ENCODE measurements at places on chromosomes 13 and 19.

DNA sequence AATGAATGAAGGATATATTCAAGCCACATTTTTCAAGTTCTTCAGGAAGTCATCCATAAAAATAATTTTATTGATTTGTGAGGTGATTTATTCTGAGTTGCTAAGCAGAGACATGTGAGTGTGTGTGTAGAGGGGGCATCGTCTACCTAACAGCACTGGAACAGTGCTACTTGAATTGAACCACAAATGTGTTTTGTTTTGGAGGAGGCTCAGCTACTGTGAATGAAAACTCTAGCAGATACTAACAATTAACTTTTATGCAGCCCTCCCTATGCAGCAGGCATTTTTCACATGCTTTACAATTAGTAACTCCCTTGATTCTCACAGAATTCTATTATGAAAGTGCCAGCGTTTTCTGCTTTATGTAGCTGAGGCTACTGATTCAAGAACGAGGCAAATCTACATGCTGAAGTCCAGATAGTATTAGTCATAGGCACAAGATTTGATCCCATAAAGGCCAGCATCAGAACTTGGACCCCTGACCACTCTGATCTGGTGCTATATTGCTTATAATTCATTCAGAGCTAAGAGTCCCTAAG, 103.7 kb downstream of the MYO16 start:
- no peak for DNase-seq

- DNase-seq, result no peak
Observed at GRCh38 chr13:51549050-51549449, 35.2 kb upstream of the WDFY2 start.

DNA sequence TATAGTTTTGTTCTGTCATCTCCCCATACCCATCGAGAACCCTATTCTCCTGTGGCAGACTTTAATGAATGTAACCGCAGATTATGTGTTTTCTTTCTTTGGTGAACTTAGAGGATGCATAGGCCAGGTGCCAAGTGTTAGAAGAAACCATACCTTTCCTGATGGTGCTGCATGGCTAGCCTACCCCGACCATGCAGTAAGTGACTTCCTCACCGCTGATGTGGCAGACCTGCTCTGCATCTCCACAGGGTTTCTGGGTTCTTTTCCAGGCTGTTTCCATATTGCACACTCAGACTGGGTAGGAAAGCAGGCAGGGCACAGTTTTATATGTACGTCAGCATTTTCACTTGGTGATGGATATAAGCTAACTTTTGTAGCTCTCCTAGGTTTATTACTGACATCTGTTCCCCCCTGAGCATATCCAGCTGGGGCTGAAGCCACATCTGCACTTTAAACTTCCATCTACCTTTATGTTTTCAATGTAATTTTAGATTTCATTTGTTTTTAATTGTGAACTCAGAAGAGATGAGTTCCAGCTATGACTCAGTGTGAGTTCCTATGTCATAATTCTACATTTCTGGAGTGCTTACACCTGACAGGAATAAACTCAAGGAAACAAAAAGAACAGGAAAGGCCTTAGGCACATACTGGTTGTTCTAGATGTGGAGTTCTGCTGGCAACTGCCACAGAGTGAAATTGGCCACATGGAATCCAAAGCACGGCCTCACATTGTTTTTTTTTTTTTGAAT, 42.3 kb downstream of the LRCH1 start:
- DNase-seq, result peak; percentile 40

GRCh38 chr13:84487752-84488151, 605.5 kb upstream of the SLITRK1 start:
- DNase-seq, result no peak

DNA sequence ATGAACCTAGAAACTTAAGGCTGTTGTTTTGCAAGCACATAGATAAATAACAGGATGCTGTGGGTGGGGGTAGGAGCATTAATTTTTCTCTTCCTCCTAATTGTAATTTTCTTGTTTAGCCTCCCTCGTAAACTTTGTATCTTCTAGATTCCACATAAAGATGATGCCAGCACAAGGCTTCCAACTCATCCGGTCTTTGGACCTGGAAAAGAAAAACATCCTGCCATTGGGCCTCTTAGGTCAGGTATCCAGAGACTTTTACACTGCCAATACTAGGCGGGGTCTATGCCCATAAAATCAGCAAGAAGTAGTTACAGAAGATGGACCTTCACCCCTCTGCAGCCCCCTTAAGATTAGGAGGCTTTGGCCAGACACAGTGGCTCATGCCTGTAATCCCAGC, 35.4 kb upstream of the KPNA3 start:
- no peak for DNase-seq

- no peak for DNase-seq
Observed at GRCh38 chr13:96279904-96280303, 190.0 kb downstream of the HS6ST3 start.

- peak; percentile 6 for DNase-seq
Observed at GRCh38 chr13:91523116-91523515, 124.7 kb downstream of the GPC5 start.

DNA sequence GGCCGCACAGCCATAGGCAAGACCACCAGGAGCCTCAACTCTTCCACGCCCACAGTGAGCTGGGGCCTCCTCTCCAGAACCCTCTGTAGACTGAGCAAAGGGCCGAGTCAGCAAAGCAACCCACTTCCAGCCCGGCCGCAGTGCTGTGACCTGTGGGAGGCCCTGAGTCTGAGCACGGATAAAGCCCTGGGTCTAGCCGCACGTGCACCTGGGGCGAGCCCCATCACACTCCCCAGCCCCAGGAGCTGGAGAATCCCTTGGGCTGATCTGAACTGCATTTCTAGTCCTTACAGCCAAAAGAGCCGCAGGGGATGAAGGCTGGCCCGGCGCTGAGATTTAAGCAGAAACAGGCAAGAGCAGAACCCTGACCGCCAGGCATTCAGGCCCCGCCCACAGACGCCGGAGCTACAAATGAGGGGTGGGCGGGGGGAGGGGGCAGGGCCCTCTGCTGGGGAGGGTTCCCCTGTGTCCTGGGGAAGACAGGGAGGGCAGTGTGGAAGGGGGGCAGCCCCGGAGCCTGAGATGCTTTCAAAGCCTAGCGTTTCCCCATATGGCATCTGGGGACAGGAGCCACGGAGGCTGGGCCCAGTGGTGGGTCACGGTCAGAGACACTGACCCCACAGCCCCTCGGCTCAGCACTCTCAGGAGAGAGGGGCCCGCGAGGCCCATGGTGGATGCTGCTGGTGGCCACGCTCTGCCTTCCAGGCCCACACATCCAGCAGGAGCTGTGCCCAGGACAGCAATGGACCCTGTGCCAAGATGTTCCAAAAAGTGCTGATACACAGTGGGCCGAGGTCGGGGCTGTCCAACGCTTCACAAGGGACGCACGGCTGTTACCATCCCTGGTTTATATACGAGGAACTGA, 4.9 kb downstream of the TMEM259 start:
- no peak for DNase-seq

DNA sequence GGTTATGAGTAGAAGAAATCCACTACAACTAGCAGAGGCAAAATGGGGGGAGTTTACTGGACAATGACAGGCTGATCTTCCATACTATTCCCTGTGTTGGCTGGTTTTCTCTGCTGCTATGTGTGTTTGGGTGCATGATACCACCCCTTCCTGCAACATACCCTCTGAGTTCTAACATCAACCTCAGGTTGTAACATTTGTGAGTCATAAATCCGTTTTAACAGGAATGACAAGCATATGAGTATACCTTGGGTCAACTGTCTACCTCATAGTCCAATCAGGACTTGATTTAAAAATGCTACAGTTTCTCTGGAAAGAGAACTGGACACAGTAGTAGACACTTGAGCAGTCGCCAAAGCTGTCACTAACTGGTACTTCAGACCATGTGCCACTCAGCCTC, 422.9 kb downstream of the KCTD12 start:
- DNase-seq, result no peak

GRCh38 chr19:7869910-7870511, 4.2 kb downstream of the PRR36 start:
- DNase-seq, result peak; percentile 45

GRCh38 chr13:52127378-52127777, 1.5 kb downstream of the NEK5 start:
- DNase-seq, result peak; percentile 9

DNA sequence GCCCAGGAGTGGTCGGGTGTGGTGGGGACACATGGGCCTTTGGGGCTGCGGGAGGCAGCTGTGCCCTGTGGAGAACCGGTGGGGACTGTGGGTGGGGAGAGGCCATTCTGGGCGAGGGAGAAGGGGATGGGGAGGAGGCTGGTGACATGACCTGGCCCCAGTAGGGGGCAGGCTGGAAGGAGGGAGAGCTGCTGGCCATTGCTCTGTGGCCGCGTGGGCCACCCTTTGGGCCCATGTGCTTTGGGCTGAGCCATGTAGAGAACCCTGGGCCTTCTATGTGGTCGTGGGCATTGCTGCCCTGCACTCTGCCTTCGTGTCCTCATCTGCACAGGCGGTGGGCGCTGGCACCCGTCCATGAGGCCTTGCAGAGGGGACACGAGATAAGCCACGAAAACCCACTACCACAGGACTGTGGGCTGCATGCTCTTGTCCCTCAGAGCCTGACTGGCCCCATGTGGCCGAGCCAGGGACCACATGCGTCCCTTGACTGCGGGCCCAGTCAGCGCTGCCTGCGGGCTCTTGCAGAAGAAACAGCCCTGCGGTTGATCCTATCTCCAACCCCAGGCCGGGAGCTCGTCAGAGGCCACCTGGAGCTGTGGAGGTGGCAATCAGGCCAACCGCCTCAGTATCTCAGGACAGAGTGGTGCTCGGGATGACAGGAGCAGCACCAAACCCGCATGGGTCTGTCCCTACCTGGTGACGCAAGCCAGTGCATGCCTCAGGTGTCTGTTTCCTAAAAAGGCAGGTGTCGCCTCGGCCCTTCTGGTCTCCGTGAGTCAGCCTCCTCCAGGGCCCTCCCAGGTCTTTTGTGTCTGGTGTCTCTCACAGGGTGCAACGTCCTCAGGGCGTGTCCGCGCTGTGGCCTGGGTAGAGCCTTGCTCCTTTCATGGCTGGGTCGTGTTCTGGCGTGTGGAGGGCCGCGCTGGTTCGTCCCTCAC, 14.3 kb downstream of the FZR1 start:
- DNase-seq, result no peak

DNA sequence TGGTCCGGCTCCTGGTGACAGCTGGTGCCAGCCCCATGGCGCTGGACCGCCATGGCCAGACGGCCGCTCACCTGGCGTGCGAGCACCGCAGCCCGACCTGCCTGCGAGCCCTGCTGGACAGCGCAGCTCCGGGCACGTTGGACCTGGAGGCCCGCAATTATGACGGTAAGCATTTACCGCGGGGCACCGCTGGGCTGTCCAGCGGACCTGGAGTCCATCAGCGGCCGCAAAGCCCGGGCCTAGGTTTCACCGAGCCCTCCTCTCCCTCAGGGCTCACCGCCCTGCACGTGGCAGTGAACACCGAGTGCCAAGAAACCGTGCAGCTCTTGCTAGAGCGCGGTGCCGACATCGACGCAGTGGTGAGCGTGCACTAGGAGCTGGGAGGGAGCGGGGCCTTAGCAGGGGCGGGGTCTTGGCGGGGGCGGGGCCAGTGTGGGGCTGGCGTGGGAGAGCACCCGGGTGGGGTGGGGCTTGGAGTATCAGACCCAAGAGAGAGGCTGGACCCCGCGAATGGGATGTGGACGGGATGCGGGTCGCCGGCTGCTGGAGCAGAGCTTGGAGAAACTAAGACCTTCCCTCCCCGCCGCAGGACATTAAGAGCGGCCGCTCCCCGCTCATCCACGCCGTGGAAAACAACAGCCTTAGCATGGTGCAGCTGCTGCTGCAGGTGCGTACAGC, 8.7 kb downstream of the BCL3 start:
- DNase-seq, result peak; percentile 78

GRCh38 chr19:11324079-11324661, 15.3 kb downstream of the RAB3D start:
- peak; percentile 91 for DNase-seq

GRCh38 chr19:15445807-15446376, 3.9 kb downstream of the WIZ start:
- no peak for DNase-seq

DNA sequence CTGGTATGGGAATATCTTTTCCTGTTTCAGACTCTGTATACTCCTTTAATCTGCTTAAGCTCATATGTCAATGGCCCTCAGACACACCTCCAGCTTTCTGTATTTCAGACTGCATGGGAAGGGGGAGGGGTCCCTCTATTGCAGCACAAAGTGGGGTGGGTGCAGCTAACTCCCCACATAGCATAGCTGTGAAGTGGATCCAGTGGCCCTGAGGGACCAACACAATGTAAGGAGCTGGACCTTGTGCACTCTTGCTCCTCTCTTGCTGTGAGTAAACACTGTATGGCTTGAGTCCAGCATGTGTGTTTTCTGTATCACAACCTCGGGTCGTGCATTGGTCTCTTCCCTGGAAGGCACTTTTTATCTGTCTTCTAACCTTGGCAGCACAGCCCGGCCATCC, 669.9 kb downstream of the PCDH9 start:
- DNase-seq, result no peak

DNA sequence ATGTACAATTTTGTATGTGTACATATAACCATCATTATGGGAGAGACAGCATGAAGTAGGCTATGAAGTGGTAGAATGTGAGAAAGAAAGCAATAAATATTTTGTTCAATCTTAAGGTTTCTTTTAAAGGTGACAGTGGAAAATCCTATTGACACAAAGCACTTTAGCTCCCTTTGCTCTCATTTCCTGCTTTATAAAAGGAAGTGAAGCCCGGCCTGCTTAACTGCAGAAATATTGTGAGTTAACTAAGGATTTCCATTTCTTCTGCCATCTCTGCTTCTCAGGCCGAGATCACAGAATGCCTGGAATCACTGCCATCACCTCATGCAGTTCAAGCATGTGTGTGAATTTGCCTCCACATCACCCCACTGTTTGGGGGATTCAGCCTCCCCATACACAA, 83.5 kb downstream of the FRY start:
- no peak for DNase-seq

- no peak for DNase-seq
Observed at GRCh38 chr13:94400874-94401273, 78.6 kb downstream of the DCT start.

DNA sequence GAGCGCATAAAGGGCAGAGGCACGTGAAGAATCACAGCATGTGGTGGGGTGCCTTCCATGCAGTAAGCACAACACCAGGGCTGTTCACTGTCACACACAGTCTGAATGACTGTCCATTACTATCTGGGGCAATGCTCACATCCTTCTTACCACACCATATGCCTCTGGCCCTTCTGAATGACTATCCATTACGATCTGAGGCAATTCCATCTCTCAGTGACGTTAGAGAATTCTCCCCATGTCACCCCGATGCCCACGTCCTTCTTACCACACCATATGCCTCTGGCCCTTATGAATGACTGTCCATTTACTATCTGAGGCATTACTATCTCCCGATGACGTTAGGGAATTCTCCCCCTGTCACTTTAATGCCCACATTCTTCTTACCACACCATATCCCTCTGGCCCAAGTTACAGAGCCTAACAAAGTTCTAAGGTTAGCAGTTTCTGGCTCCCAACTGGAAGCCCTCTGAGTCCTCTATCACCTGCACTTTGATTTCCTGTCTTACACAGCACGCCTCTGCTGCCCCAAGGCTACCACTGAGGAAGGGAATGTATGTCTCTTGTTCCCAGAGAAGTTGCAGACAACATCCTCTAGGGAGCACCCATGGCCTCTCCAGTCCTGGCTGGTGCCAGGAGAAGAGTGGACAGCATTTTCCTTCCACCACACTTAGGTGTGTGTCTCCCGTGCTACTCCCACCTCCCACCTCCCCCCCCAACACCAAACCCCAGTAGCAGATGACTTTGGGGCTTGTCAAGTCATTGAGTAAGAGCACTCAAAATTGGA, 154.8 kb downstream of the COG6 start:
- no peak for DNase-seq

- DNase-seq, result no peak
Observed at GRCh38 chr13:110305949-110306339, 1.0 kb downstream of the COL4A1 start.

GRCh38 chr13:41144576-41144975, 12.0 kb upstream of the KBTBD6 start:
- DNase-seq, result no peak

Data from fibroblast of skin of right biceps (primary cell).